ENCODE measurements at places on chromosomes 4 and X.

DNA sequence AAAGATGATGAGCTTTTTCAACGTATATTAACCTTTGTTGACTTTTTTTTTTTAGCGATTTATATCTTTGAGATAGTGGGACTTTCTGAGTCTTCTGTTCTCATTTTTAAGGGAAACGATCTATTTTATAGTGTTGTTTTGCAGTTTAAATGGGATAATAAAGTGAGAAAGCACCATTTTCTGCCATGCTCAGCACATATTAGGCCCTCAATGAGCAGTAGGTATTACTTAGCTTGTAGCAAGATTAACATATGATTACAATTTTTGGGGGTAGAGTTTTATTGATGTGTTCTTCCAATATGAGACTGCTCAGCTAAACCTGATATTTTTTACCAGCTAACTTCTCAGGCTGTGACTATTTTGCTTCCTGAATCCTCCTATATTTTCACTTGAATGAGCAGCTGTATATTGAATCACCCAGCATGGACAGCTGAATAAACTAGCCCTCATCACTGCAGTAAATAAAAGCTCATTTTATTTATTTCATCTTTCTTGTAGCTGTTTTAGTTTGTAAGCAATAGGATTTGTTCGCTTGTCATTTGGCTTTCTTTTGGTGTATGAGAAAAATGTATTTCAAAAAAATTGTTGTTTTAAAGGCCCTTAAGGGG is 43.7 kb downstream of the UGT8 start:
- H3K27ac ChIP-seq = no peak overlapping the region
- no peak overlapping the region for H3K4me3 ChIP-seq
- DNase-seq = no peak
- no peaks in the 10 kb centered on the region for H3K36me3 ChIP-seq

- no peak overlapping the region for H3K4me3 ChIP-seq
- no peaks in the 10 kb centered on the region for H3K27me3 ChIP-seq
- no peaks in the 10 kb centered on the region for H3K4me1 ChIP-seq
- no peaks in the 10 kb centered on the region for H3K36me3 ChIP-seq
Measured at GRCh38 chr4:26885912-26886274, 25.3 kb downstream of the STIM2 start.

DNA sequence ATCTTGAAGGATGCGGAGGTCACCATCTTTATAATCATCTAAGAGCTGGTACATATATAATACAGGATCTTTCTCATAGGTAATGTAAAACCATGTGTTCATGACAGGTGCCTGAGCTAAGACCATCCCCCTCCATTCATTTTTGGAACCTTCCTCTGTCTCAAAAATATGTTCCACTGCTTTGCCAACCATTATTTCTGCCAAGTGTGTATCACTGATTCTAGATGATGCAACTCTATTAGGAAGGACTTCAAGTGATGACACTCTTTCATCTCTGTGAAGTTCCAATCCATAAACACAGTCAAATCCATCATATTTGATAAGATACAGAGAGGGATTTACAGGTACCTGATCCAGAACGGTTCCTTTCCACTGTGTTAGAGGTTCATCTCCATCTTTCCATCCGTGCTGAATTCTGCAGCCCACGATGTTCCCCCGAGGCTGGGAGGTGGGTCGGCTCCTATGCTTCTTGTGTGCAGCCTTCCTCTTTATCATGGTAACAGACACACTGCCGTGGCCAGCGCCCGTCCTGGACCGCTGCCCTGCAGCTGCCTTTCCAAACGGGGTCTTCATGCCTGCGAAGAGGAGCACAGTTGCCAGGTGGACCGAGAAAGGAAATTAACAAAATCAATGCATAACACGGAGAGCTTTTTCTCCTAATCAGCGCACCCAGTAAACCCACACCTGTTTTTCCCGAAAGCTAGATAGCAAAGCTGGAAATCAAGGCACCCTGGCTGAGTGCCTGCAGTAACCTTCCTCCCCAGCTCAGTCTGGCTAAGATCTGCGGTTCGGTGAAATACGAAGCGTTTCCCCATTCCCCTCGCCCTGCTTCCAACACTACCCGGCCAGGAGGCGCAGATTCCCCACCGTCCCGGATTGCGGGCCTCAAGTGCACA is 718 bp downstream of the SPIN3 start:
- no peak for DNase-seq
- peak overlapping the region; percentile 59 for H3K27ac ChIP-seq
- H3K27me3 ChIP-seq = no peaks in the 10 kb centered on the region
- H3K4me3 ChIP-seq = peak overlapping the region; percentile 86
- H3K4me1 ChIP-seq = peaks cover 17% of the 10 kb centered on the region
- H3K36me3 ChIP-seq = no peaks in the 10 kb centered on the region

- H3K27me3 ChIP-seq = no peaks in the 10 kb centered on the region
- H3K27ac ChIP-seq = no peak overlapping the region
- no peaks in the 10 kb centered on the region for H3K36me3 ChIP-seq
- no peaks in the 10 kb centered on the region for H3K4me1 ChIP-seq
Measured at GRCh38 chrX:133448512-133449076, 33.3 kb upstream of the GPC4 start.

All from thoracic aorta (tissue), 2 donors.